ENCODE measurements at places on chromosomes 6 and 20.
A peak's percentile ranks its signal among the peaks of the same experiment; 100 is the strongest.

DNA sequence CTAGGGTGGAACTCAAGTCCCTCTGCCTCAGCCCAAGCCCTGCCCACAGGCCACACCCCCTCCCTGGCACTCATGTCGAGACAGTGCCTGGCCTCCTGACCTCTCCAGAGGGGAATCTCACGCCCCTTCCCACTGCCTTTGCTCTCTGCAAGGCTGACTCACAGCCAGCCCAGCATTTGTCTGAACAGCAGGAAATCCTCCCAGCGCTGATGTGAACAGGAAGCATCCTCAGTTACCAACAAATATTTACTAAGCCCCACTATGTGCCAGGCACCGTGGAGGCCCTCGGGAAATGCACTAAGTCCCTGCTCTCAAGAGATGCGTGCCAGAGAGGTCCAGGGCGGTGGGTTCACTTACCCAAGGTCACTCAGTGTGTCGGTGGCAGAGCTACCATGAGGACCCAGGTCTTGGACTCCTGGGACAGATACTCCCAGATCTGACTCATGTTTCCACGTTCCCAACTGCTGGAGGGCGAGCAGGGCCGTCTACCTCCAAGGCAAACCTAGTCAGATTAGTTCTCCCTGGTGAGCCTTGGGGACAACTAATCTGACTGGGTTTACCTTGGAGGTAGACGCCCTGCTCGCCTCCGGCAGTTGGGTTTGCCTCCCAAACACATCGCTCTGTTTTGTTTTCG is 7.8 kb downstream of the ADA start:
- peak; percentile 73 for DNase-seq

DNA sequence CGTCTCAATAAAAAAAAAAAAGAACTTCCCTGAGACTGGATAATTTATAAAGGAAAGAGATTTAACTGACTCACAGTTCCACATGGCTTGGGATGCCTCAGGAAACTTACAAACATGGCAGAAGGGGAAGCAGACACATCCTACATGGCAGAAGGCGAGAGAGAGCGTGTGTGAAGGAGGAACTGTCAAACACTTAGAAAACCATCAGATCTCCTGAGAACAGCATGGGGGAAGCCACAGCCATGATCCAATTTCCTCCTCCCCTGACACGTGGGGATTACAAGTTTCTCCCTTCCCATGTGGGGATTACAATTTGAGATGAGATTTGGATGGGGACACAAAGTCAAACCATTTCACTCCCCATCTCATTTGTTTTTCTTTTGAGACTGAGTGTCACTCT is 46.6 kb upstream of the TFAP2C start:
- no peak for DNase-seq

DNA sequence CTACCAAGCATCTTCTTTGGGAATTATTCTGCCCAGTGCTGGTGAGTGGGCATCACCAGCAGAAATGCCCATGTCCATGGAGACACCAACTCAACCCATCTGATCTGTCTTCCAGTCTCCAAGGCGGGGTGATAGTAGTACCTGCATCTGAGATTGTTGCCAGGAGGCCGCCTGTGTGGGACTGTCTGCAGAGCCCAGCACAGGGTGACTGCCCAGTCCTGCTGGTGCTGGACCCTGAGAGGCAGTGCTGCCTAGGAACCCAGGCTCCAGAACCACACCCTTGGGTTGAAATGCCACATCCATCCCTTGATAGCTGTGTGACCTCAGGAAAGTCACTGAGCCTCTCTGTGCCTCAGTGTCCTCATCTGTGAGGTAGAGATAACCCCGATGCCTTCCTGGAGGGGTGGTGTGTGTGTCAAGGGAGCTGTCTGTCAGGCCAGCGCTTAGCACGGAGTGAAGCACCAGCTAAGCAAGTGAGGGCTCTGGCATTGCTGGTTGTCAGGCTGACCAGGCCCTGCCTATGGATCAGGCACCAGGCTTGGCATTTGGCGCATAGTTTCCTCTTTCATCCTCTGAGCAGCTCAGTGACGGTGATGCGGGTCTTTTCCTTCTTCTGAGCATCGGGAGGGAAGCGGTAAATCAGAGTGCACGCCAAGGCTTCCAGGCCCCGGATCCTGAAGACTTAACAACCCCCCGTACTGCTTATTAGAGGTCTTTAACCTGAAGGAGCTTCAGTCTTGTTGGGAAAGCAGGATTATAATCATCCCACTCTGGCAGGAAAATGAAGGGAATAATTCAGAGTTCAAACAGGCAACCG is 268.2 kb downstream of the CDH4 start:
- DNase-seq, result no peak

DNA sequence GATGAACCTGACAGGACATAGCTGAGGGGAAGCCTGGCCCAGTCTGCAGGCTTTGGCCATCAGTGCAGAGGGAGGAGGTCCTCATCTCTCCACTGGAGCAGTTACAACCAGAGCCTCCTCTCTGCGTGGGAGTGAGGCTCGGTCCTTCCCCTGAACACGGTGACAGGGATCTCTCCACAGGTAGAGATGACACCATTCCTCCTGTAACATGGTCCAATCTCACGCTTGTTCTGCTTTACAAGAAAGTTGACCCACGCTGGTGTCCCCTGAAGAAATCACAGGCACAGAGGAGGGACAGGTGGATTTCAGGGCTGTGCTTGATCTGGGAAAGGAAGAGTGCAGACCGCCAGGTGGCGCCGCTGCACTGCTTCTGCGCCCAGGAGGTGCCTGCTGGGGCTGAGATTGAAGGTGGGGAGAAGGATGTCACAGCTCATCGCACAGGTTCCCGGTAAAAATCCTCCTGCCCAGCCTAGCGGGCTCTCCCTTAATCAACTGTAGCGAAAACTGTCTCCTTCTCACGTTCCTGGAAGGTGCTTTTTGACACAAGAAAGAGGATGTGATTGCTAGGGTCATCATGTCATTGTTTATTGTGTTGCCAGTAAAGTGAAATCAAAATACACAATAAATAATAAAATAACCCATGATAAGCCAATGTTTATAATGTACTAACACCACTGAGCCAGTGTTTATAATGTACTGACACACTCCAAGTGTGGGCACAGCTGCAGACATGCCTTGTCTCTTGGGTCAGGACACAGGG is 20.4 kb downstream of the HLA-G start:
- DNase-seq, result peak; percentile 31

- no peak for DNase-seq
These were observed 1.5 kb downstream of the LATS1 start for GRCh38 chr6:149716181-149716963.

All from fibroblast of upper back skin (primary cell).